GM13976 (cell line): ENCODE measurements at places on chromosomes 11 and 22.

DNA sequence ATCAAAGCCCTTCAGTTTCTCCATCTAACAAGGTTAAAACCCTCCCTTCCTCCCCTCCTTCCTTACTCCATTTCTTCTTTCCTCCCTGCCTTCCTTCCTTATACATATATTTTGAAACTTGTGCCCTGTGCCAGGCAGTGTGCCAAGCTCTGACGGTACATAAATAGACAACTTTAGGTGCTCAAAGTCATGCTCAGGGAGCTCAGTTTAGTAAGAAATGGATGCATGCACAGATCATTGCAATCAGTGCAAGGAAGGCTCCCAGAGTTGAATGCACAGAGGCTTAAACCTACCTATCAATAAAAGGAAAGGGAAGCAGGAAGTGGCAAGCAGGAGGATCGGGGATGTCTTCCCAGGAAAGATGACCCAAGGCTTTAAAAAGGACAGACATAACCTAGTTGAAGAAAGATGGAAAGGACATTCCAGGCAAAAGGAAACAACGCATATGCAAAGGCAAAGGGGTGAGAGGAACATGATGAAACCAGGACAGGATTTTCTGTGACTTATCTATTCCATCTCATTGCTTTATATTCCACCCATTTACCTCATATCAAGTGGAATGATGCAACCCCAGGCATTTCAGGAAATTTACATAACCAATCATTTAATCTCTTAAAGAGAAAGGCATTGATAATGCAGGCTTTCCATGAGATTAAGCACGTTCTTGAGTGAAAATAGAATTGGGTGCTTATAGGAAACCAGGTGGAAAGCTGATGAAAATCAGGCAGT is 13.2 kb downstream of the FZD4 start:
- no peak for DNase-seq

DNA sequence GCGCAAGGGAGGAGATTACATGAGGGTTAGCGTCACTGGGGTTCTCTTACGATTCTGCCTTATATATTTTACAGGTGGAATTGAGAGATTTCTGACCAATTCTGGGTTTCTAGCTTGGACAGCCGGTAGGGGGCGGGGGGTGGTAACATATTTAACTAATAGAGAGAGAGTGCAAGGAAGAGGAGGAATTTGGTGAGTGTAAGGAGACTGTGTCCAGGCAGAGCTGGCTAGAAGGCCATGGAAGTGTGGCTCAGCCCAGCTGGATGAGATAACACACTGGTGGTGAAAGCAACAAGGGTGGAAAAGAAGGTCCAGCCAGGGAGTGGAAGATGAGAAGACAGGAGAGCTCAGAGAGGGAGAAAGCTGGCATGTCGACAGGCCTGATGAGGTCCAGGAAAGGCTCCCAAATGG is 56.5 kb downstream of the ST3GAL4 start:
- no peak for DNase-seq

DNA sequence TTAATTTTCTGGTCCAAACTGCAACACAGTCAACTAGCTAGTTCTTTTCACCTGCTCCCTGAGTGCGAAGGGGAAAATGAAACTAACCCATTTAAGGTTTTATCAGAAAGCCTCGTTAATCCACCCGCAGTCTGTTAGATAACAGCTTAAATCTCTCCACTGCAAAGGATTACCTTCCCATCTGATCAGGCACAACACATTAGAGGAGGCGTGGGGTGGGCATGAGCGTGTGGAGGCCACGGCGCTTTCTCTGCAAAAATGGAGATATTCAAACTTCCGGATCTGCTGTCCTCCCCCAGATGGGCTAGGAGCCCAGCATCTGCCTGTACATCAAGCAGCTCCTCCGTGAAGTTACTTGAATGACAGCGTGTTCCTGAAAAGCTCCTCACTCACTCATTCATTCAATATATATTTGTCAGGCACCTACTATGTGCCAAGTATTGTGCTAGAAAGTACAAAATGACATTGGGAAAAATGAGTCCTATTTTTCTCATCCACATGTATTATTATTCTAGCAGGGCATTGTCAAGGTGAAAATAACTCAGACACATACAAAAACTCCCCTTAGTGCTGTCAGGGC is 13.5 kb upstream of the ANKK1 start:
- DNase-seq, result no peak

DNA sequence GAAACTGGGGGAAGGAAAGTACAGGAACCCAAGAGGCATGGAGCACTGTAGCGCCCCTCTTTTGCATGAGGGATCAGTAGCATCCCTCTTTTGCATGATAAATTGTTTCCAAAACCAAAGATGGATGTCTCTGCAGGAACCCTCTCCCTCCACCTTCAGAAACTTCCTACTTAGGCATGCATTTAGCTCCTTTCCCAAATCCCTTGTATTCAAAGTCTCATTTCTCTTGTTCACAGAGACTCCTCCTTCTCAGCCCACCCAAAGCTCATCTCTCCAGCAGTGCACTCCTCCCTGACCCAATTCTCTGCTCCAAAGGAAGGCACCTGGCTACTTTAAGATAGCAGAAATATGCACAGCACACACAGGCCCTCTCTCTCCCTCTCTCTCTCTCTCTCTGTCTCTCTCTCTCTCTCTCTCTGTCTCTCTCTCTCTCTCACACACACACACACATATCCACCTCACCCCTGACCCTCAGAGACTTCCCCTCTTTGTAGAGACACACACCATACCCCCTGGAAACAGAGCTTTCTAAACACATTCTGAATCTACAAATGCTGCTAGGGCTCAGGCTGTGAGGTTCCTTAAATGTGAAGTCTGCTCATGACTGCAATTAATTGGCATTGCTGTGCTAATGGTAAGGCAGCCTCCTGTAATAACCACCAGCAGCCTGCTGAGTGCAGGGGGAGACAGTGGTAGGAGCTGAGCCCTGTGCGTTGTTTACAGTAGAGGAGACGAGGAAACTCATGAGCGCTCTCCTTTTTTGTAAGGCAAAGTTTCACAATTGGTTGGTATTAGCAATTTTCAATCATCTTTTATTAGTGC is 519.6 kb downstream of the NTM start:
- DNase-seq, result no peak
